ENCODE measurements at places on chromosomes 16 and 17.
A peak's percentile ranks its signal among the peaks of the same experiment; 100 is the strongest.

GRCh38 chr17:56866496-56866895, 32.5 kb downstream of the DGKE start:
- DNase-seq: no peak

DNA sequence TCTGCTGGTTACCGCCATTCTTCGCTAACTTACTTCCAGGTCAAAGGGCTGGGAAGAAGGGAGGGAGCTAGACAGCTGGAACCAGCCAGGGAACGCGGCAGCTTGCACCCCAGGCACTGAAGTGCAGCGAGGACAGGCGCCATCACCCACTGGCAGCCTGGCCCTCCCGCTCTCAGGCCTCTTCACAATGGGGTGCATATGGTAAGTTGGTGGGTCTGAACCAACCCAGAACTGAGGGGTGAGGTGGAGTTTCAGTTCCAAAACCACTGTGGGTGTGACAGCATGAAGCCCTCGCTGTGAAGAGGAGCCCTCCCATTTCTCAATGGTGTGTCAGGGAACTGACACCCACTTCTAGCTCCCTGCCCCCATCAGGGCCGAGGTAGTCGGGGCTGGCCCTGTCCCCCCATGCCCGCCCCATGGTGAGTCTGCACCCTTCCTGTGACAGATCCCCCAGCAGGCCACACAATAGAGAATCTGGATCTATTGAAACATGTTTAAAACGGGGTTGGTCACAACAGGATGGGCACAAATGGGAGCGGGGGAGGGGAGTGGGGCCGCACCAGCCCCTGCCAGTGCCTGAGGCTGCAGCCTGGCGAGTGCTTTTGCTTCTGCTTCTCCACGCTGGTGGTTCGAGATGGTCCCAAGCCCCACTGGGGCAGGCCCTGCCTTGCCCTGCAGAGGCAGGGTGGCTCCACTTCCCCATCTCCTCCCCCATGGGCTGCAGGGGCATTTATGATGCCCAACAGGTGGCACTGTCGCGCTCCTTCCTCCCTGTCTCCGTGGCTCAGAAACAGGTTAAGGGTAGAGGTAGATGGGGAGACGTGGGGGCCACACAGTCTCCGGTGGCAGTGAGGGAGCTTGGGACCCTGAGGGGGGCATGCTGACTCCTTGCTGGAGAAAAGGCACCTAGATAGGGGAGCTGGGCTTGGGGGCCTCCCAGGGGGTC, 2.3 kb downstream of the LIMD2 start:
- peak; percentile 33 for DNase-seq

DNA sequence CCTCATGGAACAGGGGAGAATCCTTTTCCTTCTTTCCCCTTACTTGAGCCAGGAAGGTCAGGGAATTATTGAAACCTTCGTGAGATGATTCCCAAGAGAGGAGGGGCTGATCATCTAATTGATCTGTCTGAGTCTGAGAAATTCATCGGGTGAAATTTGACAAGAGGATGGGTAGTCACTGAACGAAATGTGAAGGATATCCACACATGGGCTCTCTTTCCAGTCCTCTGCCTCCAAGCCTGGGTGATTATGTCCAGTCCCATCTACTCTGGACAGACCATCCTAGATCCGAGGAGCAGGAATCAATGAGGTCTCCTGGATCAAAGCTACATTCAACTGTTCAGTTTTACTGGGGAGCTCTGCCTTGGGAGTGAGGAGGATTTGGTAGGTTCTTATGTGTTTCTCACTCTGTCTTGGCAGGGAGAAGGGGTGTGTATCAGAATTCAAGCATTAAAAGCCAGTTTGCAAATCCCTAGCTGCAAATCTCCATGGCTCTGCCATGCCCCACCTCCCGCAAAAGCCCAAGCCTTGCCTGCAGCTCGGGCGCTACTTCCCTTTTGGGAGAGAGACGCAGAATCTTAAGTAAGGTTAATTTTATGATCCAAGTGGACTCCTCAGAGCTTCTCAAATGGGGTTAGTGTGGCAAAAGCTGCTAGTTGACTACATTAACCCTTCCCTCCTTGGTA, 47.1 kb upstream of the TEKT3 start:
- no peak for DNase-seq

- DNase-seq: no peak
Observed at GRCh38 chr17:80925688-80926335, 65.8 kb upstream of the CHMP6 start.

DNA sequence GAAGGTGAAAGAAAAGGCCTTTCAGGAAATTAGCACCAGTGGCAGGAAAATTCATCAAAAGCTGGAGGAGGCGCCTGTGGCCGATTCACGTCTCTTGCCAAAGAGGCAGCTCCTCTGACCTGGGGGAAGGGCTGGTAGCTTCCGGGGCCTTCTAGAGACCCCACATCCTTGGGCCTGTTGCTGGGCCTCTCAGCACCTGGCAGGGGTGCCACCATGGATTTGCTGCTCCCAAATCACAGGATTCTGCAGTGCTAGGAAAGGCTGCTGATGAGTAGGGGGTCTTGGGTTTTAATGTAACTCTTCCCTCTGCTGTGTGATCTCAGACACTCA, 11.6 kb upstream of the CBFB start:
- no peak for DNase-seq

DNA sequence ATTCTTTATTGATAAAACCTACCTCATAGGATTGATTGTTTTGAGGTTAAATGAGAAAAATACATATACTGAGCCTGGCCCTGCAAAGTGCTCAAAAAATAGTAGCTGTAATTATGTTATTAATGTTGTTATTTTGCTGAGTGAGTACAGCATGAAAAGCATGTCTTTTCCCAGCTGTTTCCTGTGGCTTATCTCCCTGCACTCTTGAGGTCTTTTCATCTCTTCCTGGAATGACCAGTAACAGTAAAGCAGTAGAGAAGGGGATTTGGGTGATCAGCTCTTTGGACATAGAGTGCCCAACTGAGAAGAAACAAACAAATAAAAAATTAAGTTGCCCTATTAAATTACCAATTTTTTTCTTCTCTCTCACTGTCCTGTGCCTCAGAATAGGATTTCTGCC, 53.7 kb downstream of the NFAT5 start:
- no peak for DNase-seq

- no peak for DNase-seq
Observed at GRCh38 chr16:27475561-27475960, 73.6 kb downstream of the IL21R start.

DNA sequence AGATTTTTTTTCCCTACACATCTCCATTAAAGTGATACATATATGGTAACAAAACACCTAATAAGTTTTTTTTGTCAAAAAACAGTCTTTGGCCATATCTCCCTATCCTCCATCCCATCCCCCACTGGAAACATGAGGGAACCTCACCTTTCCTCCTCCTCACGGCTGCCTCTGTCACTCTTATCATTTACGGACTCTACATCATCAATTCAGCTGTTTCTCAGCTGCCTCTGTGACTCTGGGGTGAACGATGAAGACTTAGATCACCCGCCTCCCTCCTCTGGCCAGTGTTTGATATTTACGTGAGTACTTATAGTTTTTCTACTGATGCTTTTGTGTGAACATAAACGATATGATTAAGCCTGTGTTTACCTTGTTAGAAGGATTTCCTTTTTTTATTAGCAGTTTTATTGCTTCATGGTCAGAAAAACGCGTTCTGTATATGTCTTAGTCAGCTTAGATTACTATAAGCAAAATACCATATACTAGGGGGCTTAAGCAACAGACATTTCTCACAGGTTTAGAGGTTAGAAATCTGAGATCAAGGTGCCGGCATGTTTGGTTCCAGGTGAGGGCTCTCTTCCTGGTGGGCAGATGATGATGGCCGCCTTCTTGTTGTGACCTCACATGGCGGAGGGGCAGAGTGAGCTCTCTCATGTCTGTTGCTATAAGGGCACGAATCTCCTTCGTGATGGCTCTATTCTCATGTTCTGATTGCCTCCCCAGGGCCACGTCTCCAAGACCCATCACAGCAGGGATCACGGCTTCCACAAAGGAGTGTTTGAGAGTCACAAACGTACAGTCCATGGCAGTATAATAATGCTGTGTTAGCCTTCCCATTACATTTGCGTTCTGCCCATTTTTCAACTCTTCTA, 32.1 kb downstream of the DNAH17 start:
- DNase-seq: no peak

DNA sequence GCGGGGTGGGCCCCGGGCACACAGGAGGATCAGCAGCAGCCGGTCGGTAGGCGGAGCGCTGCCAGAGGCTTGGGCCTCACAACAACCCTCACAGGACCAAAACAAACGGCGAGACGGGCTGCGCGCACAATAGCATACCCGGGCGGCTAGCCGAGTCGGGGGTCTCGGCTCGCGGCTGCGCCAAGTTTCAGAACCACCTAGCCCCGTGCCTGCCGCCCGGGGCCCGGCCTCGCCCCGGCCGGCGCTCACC, 732 bp downstream of the ULK2 start:
- DNase-seq: no peak

Data from activated gamma-delta T cell (primary cell).